Glutamatergic neuron (in vitro differentiated cells): ENCODE measurements at places on chromosomes 2 and 18. TPM values are rescaled to one million over a fixed set of nuclear protein-coding genes. Genes with fewer than 3 reads are reported as not detected.

- DNase-seq: no peak
These were observed 235.0 kb downstream of the GULP1 start for GRCh38 chr2:188526701-188527100.

DNA sequence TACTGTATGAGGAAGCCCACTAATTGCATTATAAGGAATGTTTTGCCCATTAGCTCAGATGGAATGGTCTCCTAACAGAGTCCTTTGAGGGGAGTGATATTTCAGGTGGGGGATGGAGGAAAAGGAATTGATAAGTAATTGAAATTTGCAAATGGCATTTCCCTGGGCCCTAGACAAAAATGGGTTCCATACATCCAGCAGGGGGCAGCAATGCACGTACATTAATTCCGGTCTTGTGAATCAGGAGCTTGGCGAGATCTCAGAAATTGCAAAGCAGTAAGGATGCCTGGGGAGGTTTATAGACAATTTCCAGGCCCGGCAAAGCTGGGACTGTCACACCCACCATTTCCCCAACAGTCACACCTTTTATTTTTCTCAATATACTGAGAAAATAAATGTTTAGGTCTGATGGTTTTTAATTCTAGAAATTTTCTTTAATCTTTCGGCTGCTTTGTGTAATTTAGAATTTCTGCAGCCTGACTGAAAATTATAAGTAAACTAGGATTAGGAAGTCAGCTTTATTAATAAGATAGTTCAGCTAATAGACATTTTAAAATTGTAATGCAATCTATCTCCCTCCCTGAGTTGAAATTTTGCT lies 122.8 kb downstream of the LYPD1 start:
- DNase-seq: peak; percentile 82

The TRIM43 gene
- total RNA-seq: 2.3 TPM

- no peak for DNase-seq
These were observed 209.1 kb downstream of the TNS1 start for GRCh38 chr2:217793566-217794132.

The SERPINB10 gene
- not detected for total RNA-seq

GRCh38 chr2:217827430-217828201 lies 175.2 kb downstream of the TNS1 start:
- no peak for DNase-seq

The MC5R gene
- total RNA-seq: not detected

- DNase-seq: no peak
These were observed 119.6 kb downstream of the SPOPL start for GRCh38 chr2:138621139-138621538.
